ENCODE measurements at places on chromosomes 4 and X.

GRCh38 chr4:34202154-34202553 is 2042.2 kb downstream of the ARAP2 start:
- no peak for DNase-seq

DNA sequence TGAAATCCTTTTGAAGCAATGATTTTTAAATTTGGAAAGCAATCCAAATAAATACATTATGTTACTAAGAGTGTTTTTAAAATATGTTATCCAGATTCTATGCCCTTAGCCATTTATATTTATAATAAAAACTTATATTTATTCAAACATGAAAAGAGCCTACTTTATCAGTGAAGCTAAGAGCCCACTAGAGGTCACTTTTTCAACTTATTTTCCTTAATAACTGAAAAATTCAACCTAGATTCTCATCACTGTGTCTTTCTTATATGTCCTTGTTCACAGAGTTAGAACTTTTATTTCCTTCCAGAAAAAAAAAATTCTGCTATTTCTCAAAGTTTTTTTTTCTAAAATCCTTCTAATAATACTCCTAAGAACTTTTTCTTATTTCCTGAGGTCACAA is 23.9 kb downstream of the PRDM8 start:
- DNase-seq: no peak

- no peak for DNase-seq
These were observed 88.3 kb upstream of the DDX3X start for GRCh38 chrX:41245641-41246040.

GRCh38 chr4:103076747-103077347 is at the start of gene SLC9B2:
Gene SLC9B2, minus strand, starts transcription at chr4:103076761. Its CDS starts 9,211 bp downstream, at chr4:103067550.
- DNase-seq: no peak

- DNase-seq: no peak
These were observed 793 bp downstream of the TSPAN7 start for GRCh38 chrX:38561951-38562719.

DNA sequence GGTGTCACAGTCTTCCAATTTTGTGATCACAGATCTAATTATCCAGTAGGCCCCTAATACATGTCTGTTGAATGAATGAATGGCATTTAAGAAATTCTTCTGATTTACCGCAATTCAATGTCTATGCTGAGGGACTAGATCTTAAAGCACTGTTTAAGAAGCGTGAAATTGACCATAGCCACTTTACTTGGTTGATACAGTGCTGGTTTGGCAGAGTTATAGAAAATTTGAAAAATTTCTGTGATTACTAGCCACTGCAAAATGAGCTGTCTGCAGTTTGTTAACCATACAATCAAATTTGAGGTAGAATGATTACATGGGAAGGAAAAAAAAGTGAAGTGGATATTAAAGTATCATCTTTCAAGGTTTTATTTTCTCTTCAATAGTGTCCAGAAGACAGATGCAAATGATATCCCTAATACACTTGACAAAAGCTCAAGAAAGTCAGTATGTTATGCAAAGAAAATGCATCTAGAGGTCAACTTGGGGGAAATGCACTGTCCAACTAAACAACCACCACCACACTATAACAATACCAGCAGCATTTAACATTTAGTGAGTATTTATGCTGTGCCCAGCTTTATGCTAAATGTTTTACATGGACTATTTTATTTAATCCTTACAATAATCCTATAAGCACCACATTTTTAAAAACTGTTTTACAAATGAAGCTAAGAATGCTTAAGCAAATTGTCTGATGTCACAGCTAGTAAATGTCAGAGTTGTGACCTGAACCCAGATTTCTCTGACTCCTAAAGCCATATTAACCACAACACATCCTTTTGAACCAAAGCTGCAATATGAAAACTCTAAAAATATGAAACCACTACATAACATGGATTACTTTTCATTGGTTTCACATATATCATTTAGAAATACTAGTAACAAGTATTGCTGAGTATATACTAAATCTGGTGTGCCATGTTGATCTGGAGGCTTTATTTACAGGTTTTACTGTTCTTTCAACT is 217.9 kb upstream of the MAB21L2 start:
- no peak for DNase-seq

DNA sequence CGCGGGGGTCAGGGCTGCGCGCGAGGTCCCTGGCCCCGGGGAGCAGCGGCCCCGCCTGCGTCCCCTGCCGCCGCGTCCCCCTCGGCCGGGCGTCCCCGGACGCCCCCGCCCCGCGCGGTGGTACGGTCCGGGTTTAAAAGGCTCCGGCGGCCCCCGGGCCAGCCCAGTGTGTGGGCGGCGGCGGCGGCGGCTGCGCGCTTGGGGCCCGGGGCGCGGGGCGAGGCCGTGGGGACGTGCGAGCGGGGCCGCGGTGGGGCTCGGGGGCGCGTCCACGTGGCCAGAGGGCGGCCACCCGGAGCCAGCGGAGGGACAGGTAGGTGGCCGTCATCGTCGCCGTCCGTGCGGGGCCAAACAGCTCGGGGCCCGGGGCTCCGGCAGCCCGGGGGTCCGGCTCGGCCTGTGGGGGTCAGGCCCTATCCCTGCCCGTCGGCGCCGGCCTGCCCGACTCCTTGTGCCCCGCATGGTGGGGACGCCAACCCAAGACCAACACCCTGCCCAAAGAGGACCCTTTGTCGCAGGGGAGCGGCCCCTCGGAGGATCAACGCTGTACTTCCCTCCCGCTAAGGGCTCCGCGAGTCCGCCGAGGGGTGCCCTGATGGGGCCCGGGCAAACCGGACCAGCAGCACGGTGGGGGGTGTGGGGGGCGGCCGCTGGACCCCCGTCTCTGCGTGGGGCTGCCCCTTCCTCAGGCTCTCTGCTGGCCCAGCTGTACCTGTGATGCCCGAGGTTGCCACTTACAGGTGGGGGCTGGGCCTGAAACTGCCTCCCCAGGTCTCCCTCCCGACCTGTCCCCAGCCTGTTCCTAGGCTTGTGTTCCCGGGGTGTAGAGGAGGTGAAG is at the start of gene PLXNA3:
PLXNA3 (plus strand) TSS at position 166 of the 838 bp plus-strand sequence. CDS start 1,903 bp downstream, outside the sequence.
- no peak for DNase-seq

- no peak for DNase-seq
These were observed 294.7 kb upstream of the CT83 start for GRCh38 chrX:116757491-116757890.

GRCh38 chr4:14827111-14827510 is 175.2 kb upstream of the CPEB2 start:
- DNase-seq: no peak

DNA sequence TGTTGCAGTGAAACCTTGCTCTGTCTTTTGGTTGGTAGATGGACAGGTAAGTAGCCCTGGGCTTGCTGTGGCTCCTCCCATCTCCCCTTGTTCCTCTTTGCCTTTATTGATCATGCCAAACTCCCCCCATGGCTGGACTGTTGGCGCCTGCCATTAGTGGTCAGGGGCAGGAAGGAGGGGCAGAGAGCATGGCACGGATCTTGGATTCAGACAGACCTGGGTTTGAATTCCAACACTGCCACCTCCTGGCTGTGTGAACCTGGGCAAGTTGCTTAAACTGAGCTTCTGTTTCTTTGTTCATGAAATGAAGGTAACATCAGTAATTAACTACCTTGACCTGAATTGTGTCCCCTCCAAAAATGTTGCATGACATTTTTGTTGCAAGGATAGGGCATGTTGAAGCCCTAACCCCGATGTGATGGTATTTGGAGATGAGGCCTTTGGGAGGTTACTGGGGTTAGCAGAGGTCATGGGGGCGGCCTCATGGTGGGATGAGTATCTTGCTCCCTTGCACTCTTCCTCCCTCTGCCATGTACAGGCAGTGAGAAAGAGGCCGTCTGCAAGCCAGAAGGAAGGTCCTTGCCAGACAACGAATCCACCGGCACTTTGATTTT is 6.0 kb downstream of the SLC2A9 start:
- no peak for DNase-seq

DNA sequence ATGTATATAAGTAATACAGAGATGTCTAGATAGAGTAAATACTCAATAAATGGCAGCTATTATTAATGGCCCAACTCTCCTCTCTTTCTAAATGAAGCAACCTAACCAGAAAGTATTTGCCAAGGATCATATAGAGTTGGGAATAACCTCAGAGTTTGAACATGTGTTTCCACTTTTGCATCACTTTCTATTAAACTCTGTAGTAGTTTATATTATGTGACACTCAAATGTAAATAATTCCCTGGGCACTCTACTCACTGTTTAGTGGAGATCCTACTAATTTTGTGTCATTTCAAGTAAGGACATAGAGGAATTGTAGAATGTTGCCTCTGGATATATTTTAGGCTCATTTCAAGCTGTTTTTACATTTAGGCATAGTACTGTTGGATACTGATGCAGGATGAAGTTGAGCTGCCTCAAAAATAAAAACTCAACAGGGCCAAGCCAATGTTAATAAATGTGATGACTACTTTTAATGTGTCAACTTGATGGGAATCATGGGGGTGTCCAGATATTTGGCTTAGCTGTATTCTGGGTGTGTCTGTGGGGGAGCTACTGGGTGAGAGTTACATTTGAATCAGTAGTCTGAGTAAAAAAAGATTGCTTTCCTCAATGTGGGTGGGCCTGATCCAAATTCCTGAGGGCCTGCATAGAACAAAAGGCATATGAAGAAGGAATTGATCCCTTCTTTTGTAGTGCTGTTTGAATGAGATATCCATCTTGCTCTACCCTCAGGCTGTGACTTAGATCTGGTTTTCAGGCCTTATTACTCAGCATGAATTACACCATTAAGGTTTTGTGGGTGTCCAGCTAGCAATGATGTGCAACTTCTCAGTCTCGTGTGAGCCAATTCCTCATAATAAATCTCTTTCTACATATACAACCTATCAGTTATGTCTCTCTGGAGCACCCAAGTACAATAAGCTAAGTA is 1368.2 kb downstream of the STIM2 start:
- no peak for DNase-seq

DNA sequence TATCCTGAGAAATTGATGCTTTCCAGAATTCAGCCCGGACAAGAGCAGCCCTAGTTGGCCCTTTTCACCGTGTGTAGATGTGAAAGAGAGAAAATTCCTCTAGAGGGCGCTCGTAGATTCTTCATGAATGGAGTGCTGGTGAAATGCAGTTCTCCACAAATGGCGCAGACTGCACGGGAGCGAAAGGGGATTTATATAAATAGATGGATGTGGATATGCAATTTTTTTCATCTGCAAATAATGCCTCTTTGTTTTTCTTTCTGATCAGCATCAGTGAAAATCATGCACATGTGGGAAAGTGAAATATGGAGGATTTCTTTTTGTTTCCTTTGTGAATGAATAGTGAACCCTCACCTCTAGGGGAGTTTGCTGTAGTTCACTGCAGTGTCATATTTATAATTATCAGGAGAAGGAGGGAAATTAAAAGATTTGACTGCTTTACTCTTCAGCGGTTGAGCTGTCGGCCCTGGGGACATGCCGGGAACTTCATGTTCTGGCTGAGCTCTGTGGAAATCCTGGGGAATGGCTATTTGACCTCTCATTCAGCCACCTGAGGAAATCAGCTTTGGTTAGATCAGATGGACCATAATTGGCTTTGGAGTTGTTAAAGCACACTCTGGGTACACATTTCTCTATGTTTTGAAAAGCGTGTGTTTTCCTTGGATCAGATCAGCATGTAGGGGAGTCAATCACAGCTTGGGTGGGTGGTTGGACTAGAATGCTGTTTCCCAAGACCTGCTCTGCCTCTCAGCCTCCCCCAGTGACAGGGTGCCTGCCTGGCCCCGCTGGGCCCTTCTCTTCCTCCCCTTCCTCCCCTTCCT is 115.0 kb upstream of the SHISA3 start:
- no peak for DNase-seq

DNA sequence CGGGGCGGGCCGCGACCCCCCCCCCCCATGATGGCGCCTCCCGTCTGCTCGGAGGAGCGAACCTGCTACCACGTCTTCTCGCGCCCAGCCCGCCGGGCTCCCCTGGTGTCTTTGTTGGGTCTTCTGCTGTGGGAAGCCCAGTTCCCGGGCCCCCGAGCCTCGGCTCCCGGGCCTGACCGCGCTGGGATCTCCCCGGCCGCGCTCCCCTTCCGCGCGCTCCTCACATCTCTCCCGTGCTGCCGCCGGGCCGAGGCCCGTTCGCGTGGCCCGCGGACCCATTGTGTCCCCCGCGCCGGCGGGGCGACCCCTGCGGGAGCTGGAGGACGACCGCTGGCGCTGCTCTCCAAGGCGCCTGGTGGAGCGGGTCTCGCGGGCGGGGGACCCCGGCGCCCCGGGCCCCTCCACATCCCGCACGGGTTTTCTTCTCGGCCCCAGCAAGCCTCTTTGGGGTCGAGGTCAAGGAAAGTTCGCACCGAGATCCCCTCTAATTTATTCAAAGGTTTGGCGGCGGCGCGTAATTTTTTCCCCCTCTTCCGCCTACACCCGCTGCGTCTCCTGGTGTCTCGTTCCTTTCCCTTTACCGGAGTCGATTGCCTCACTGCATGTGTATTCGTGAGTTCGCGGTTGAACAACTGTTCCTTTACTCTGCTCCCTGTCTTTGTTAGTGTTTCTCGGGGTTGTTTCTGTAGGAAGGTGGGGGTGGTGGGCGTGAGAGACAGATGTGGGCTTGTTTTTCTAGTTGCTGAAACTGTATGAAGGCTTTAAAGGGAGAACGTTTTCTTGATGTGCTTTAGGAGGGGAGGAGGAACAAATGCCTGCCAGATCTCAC is 770 bp downstream of the SMAD1 start:
- peak; percentile 28 for DNase-seq

GRCh38 chrX:70921709-70922352 is 9.1 kb downstream of the SLC7A3 start:
- DNase-seq: no peak

DNA sequence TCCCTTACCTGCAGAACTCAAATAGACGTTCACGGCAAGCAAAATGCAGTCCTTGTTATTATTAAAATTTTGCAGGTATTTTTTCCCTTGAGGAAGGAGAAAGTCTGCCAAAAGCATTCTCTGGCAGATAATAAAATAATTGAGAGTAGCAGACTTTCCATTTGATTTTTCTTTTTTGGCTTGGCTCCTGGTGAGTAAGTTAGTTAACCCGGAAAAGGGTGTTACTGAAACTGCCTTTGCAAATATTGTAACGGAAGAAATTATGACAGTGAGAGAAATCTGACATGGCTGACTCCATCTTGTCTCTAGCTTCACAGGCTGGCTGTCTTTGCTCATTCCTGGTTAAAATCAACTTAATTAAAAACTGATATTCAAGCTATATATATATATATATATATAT is 100.5 kb downstream of the GPR143 start:
- no peak for DNase-seq

DNA sequence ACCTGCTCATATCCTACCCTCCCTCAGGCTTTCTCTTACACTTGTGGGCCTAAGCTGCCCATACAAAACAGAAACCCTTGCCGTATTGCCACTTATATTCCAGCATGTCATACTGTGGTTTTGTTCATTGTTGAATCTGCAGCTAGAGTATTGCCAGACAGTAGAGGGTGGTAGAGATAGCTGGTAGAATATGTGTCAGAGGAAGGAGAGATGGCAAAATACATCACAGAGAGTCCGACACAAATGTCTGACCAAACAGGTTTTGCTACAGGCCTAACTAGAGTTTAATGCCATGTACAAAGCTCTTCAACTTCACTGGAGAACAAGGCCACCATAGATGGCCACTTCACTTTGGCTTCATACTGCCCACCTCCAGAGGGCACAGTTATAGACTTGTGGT is 160.1 kb downstream of the EFHC2 start:
- DNase-seq: no peak
